Muscle of leg (tissue), 16 donors: ENCODE measurements at places on chromosomes 3 and 15. TPM values are rescaled to one million over a fixed set of nuclear protein-coding genes. Genes with fewer than 3 reads are reported as not detected.

TMIE gene
- total RNA-seq: 0.62 TPM

CFAP20DC gene
- 1.5 TPM for total RNA-seq

SLC38A3 gene
- 1.7 TPM for total RNA-seq

KCNAB1 gene
- total RNA-seq: 4.3 TPM

CDHR4 gene
- total RNA-seq: not detected

MAP1A gene
- total RNA-seq: 22.9 TPM

DAZL gene
- total RNA-seq: not detected

LRTM1 gene
- 99.9 TPM for total RNA-seq

SLC28A2 gene
- not detected for total RNA-seq

- no peaks in the 10 kb centered on the region for H3K27me3 ChIP-seq
- no peaks in the 10 kb centered on the region for H3K4me1 ChIP-seq
- H3K4me3 ChIP-seq: no peak overlapping the region
- peaks cover 35% of the 10 kb centered on the region for H3K36me3 ChIP-seq
Observed at GRCh38 chr3:123949641-123950040, 11.4 kb downstream of the CCDC14 start.

GRCh38 chr3:161427347-161427746 lies 56.0 kb upstream of the SPTSSB start:
- no peaks in the 10 kb centered on the region for H3K27me3 ChIP-seq
- no peaks in the 10 kb centered on the region for H3K4me1 ChIP-seq
- no peak overlapping the region for H3K27ac ChIP-seq
- H3K4me3 ChIP-seq: no peak overlapping the region
- no peaks in the 10 kb centered on the region for H3K36me3 ChIP-seq

DNA sequence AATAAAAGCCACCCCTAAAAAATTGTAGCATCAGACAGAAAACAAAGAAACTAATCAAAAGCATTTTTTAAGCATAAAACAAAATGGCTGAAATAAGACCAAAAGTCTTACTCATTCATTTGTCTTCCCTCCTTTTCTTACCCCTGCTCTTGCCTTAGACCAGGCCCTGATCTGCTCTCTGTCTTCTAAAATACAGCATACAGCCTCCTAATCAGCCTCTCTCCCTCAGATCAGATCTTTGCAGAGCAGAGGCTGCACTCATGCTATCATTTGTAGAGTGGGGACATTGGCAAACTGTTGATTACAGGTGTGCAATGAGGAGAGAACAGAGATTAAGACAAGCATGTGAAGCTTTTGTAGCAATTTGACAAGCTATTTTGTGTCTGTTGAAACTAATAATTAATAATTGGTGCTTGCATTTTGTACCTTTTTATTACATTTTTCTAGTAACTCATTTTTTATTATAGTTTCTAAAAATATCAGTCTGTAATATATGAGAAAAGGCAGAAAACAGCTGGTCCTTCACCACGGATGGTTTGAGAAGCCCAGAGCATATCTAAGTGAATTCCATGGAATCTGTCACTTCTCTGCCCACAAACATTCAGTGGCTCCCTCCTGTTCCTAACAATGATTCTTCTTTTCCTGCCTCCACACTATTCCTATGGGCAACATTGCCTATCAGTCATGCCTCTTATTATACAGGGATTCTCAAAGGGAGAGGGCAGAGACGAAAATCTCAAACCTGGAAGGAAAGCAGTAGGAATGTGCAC lies 286.2 kb upstream of the STT3B start:
- no peaks in the 10 kb centered on the region for H3K4me1 ChIP-seq
- no peak overlapping the region for H3K27ac ChIP-seq
- no peaks in the 10 kb centered on the region for H3K27me3 ChIP-seq
- no peak overlapping the region for H3K4me3 ChIP-seq

- no peak overlapping the region for H3K27ac ChIP-seq
- H3K4me3 ChIP-seq: no peak overlapping the region
- H3K36me3 ChIP-seq: no peaks in the 10 kb centered on the region
- peak; percentile 82 for DNase-seq
- H3K27me3 ChIP-seq: no peaks in the 10 kb centered on the region
- H3K4me1 ChIP-seq: no peaks in the 10 kb centered on the region
Observed at GRCh38 chr15:68924866-68925560, 5.3 kb upstream of the SPESP1 start.

DNA sequence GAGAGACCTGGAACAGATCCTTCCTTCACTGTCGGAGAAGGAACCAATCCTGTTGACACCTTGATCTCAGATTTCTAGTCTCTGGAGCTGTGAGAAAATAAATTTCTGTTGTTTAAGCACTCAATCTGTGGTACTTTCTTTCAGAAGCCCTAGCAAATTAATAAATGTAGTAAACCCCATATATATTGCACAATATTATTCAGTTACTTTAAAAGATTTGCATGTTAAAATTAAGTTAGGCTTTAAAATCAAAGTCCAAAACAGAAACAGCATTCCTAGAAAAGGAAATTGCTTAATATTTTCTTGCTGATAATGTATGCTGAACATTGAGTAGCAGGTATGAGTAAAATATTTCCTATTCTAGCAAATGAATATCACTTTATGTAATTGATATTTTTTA lies 113.2 kb downstream of the LEKR1 start:
- H3K27ac ChIP-seq: no peak overlapping the region
- H3K4me1 ChIP-seq: no peaks in the 10 kb centered on the region
- no peak overlapping the region for H3K4me3 ChIP-seq
- DNase-seq: no peak

- H3K27me3 ChIP-seq: no peaks in the 10 kb centered on the region
- H3K4me3 ChIP-seq: peak overlapping the region; percentile 75
- H3K36me3 ChIP-seq: peaks cover 7% of the 10 kb centered on the region
- H3K4me1 ChIP-seq: peaks cover 7% of the 10 kb centered on the region
- no peak overlapping the region for H3K27ac ChIP-seq
Observed at GRCh38 chr3:121836064-121836463, 1.1 kb downstream of the EAF2 start.

- DNase-seq: no peak
- no peaks in the 10 kb centered on the region for H3K4me1 ChIP-seq
- no peaks in the 10 kb centered on the region for H3K27me3 ChIP-seq
- no peak overlapping the region for H3K4me3 ChIP-seq
Observed at GRCh38 chr3:101252945-101253344, 67.4 kb downstream of the IMPG2 start.

DNA sequence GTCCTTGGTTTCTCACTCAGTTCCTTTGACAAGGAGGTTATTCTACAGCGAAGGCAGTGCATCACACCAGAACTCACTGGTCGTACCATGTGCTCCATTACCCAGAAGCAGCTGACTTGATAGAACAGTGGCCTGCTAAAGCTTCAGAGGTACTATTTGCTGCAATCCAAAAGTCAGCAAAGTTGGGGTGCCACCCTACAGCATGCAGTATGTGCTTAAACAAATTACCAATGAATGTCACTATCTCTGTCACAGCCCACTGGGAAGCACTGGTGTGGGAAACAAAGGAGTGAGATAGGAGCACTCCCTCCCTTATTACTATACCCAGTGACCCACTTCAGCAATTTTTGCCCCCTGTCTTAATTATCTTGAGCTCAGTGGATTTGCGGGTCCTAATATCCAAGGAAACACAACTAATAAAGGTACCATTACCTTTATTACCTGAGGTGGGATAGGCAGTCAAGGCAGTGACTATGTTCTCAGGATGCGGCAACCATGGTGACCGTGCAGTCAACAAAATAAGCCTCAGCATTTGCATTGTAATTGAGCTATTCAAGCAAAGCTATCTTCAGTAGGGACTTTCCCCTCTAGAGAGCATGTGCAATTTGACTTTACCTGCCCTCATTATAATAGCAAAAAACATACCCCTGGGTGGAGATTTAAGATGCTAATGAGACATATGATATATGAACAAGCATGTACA lies 199.4 kb downstream of the OCA2 start:
- H3K4me1 ChIP-seq: no peaks in the 10 kb centered on the region
- no peak overlapping the region for H3K27ac ChIP-seq
- DNase-seq: no peak
- no peaks in the 10 kb centered on the region for H3K27me3 ChIP-seq
- no peaks in the 10 kb centered on the region for H3K36me3 ChIP-seq

DNA sequence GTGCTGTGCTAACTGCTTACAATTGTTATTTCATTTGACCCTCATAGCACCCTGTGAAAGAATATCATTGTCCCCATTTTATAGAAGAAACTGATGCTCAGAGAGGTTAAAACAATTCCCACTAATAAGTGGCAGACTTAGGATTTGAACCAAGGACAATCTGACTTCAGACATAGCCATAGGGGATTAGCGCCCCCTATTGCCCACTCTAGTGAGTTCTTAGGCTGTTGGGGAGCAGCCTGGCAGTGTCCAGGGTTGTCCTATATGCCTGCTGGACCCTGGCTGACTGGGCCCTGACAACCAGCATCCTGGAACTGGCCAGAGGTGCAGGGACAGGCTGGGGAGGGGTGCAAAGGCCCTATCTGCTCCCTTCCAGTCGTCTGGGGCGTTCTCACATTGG lies 15.4 kb downstream of the DPH3 start:
- no peak for DNase-seq
- H3K27me3 ChIP-seq: no peaks in the 10 kb centered on the region
- H3K4me3 ChIP-seq: no peak overlapping the region
- no peaks in the 10 kb centered on the region for H3K36me3 ChIP-seq
- H3K27ac ChIP-seq: no peak overlapping the region

DNA sequence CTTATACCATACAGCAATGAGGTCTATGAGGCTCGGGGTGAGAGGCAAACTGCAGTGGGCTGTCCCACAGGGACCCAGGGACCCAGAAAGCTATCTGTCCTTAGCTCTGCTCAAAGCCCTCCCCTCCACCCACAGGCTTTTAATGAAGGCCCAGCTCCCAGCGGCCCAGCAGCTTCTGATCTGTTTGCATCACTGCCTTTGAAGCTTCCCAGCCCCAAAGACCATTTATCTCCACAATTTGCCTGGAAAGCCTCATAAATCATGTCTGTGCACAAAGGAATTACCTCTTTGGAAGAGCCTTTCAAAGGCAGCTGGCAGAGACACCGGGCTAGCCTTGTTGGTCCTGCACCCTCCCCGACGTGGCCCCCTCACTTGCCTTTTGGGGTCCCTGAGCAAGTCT lies 123.9 kb downstream of the RAB11A start:
- H3K4me3 ChIP-seq: no peak overlapping the region
- H3K27ac ChIP-seq: no peak overlapping the region
- H3K4me1 ChIP-seq: peaks cover 15% of the 10 kb centered on the region
- no peaks in the 10 kb centered on the region for H3K36me3 ChIP-seq

GRCh38 chr15:77461486-77461885 lies 40.8 kb downstream of the HMG20A start:
- no peaks in the 10 kb centered on the region for H3K27me3 ChIP-seq
- peaks cover 3% of the 10 kb centered on the region for H3K4me1 ChIP-seq
- no peak for DNase-seq
- no peak overlapping the region for H3K4me3 ChIP-seq

- no peaks in the 10 kb centered on the region for H3K27me3 ChIP-seq
- H3K4me3 ChIP-seq: no peak overlapping the region
- H3K27ac ChIP-seq: no peak overlapping the region
- no peaks in the 10 kb centered on the region for H3K4me1 ChIP-seq
Observed at GRCh38 chr15:64443747-64444621, 16.4 kb upstream of the ZNF609 start.

DNA sequence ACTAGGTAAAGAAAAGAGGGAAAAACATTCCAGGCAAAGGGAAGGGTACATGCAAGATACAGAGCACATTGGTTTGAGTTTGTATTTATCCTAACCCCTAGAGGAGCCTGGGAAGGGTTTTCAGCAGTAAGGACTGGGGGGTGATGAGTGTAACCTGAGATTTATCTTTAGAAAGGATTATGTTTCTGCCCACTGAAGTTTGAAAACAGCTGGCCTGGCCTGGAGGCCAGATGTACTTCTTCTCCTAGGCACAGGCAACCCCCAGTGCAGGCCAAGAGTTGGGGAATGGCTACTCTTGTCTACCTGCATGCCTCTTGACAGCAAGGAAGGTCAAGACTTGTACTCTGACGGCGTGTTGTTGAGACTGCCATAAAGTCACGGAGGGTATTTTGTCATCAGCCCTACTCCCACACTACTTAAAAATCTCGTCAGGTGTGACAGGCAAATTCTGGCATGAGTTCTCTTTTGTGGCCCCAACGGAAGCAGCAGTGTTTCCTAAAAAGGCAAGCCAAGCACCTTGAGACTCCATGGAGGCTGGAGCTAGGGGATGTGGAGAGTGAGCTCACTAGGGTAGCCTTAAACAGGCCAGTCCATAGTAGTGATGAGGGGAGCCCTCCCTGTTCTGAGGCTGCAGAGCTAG lies 241.5 kb upstream of the WNT5A start:
- H3K27me3 ChIP-seq: no peaks in the 10 kb centered on the region
- peaks cover 4% of the 10 kb centered on the region for H3K4me1 ChIP-seq
- no peaks in the 10 kb centered on the region for H3K36me3 ChIP-seq

GRCh38 chr3:141669434-141669833 lies 68.7 kb upstream of the RNF7 start:
- H3K4me3 ChIP-seq: no peak overlapping the region
- H3K4me1 ChIP-seq: no peaks in the 10 kb centered on the region
- DNase-seq: no peak
- no peak overlapping the region for H3K27ac ChIP-seq

DNA sequence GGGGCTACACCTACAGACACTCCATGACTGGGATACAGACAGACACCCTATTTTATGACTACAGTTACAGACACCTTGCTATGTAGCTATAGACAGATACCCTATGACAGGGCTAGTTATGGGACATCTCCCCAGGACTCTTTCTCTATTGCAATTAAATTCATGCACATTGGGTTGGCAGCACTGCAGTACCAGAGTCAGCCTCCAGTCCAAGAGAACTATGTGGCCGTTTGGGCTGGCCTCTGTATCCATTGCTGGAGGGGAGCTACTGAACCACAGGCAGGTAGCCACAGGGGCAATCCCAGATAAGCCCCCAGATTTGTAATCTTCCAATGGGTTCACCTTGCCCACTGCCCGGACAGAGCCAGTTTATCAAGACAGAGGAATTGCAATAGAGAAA lies 108.4 kb upstream of the SPATA16 start:
- no peaks in the 10 kb centered on the region for H3K27me3 ChIP-seq
- DNase-seq: no peak
- H3K36me3 ChIP-seq: no peaks in the 10 kb centered on the region
- H3K4me1 ChIP-seq: no peaks in the 10 kb centered on the region
- no peak overlapping the region for H3K27ac ChIP-seq

- no peaks in the 10 kb centered on the region for H3K36me3 ChIP-seq
- H3K27ac ChIP-seq: no peak overlapping the region
- DNase-seq: no peak
Observed at GRCh38 chr3:8762607-8763377, 6.6 kb downstream of the OXTR start.
